ENCODE measurements at places on chromosomes 7 and 10.

GRCh38 chr10:16953270-16953669 lies 136.0 kb upstream of the RSU1 start:
- DNase-seq, result no peak

DNA sequence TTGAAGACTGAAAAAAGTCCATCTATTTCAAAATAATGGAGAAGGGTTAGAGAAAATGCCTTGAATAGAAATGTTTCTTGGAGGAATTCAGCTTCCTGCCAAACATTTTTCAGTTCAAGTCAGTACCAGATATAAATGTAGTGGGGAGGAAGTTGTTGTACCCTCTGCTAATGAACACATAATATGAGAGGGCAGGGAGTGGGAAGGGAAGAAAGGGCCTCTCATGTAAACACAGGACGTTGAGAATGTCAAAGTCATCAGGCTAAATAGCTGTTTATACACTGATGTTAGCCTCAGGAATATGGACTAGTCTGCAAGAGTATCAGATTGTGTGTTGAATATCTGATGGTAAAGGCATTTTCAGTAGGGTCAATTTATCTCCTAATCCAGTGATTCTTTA lies 37.0 kb downstream of the GPR37 start:
- peak; percentile 40 for DNase-seq

GRCh38 chr10:35259769-35260397 lies 76.4 kb upstream of the CCNY start:
- peak; percentile 98 for DNase-seq

GRCh38 chr7:120806669-120807068 lies 51.3 kb downstream of the TSPAN12 start:
- DNase-seq, result peak; percentile 3

- peak; percentile 72 for DNase-seq
These were observed 145.1 kb downstream of the PLXNA4 start for GRCh38 chr7:132430861-132431822.

DNA sequence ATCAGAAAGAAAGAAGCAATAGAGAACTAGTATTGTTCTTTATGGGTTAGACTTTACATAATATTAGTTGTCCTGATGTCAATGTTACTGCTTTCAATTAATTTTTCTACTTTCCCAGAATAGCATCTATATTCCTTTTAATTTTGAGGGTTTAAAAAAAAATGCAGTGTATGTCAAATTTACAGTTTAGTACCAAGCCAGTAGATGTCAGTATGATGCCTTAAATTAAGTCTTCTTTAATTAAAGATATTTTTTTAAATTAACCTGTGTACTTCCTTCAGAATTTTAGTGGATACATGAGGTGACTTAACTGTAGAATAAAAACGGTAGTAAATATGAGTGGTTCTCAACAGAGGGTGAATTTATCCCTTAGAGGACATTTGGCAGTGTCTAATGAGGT lies 35.2 kb upstream of the STOX1 start:
- DNase-seq, result peak; percentile 30

All from IMR-90 (cell line).